Pancreas (tissue), 10 donors: ENCODE measurements at places on chromosomes 6 and 20.

- no peak overlapping the region for H3K4me3 ChIP-seq
- DNase-seq, result no peak
- H3K36me3 ChIP-seq, result no peaks in the 10 kb centered on the region
- no peaks in the 10 kb centered on the region for H3K4me1 ChIP-seq
These were observed 32.4 kb upstream of the CAP2 start for GRCh38 chr6:17361013-17361412.

DNA sequence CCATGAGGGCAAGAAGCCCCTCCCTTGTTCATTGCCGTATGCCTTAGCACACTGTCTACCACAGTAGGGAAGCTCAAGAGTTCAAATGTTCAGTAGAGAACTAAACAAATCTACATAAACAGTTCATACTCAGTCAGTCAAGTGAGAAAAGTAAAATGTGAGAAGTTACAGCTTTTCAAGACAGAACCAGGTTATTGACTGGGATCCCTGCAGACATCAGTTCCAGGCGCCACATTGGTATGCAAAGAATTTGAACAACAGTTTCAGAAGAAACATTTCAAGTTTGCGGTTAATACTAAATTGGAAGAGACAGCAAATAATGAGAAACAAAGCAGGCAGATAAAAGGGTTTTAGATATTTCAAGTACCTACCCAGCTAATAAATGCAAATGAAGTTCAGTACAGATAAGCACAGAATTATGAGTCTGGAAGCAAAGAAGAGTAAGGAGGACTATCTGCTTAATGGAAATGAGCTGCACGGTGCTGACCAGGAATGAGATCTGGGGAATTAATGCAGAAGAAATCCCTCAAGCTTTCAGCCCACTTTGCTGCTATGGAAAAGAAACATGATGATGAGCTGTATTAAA lies 246.2 kb downstream of the HACE1 start:
- no peak overlapping the region for H3K4me3 ChIP-seq
- no peak overlapping the region for H3K27ac ChIP-seq
- DNase-seq, result no peak
- no peaks in the 10 kb centered on the region for H3K4me1 ChIP-seq

DNA sequence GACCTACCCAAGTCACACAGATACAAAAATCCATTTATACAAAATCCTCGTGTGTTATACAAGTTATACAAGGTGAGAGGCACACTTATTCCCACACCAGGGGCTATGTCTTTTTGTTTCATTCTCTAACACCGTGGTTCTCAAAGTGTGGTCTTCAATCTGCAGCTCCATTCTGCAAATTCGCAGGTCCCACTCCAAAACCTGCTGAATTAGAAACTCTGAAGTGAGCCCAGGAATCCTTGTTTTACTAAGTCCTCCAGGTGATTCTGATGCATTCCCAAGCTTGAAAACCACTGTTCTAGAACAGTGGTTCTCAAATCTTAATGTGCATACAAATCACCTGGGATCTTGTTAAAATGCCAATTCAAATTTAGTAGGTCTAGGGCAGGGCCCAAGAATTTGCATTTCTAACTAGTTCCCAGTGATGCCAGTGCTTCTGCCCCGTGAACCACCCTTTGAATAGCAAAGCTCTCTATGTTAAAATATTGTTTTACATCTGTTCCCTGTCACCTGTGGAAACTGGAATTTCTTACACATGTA lies 35.1 kb downstream of the LRFN2 start:
- no peaks in the 10 kb centered on the region for H3K27me3 ChIP-seq
- no peaks in the 10 kb centered on the region for H3K4me1 ChIP-seq
- H3K27ac ChIP-seq, result no peak overlapping the region
- no peak for DNase-seq
- no peak overlapping the region for H3K4me3 ChIP-seq

DNA sequence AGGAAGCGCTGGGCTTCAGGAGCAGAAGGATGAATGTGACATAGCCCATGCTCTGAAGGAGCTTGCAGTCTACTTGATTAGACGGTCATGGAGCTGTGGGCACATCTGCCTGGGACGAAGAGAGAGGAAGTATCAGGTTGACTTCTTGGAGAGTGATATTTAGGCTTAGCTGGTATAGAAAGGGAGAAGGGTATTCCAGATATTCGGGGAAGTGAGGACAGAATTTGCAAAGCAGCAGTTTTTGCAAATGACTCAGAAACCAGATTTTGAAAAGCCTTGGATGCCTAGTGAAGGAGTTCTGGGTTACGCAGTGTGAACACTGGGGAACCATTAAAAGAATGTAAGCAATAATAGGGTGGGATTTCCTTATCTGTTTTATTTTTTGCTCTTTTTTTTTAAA lies 60.7 kb downstream of the EYA4 start:
- DNase-seq, result no peak
- H3K4me1 ChIP-seq, result no peaks in the 10 kb centered on the region
- no peak overlapping the region for H3K27ac ChIP-seq
- no peak overlapping the region for H3K4me3 ChIP-seq
- no peaks in the 10 kb centered on the region for H3K27me3 ChIP-seq

- no peak for DNase-seq
- H3K4me3 ChIP-seq, result no peak overlapping the region
- H3K27me3 ChIP-seq, result no peaks in the 10 kb centered on the region
- peaks cover 14% of the 10 kb centered on the region for H3K4me1 ChIP-seq
These were observed 251.6 kb upstream of the TAB2 start for GRCh38 chr6:149065658-149066556.
